GM12865 (cell line): ENCODE measurements at places on chromosomes 5 and 9.

GRCh38 chr9:79184831-79185230, 386.9 kb upstream of the TLE4 start:
- no peak for DNase-seq

GRCh38 chr9:99116003-99116411, 11.1 kb downstream of the TGFBR1 start:
- DNase-seq: no peak

GRCh38 chr9:88852794-88853193, 138.5 kb upstream of the S1PR3 start:
- DNase-seq: peak; percentile 6

DNA sequence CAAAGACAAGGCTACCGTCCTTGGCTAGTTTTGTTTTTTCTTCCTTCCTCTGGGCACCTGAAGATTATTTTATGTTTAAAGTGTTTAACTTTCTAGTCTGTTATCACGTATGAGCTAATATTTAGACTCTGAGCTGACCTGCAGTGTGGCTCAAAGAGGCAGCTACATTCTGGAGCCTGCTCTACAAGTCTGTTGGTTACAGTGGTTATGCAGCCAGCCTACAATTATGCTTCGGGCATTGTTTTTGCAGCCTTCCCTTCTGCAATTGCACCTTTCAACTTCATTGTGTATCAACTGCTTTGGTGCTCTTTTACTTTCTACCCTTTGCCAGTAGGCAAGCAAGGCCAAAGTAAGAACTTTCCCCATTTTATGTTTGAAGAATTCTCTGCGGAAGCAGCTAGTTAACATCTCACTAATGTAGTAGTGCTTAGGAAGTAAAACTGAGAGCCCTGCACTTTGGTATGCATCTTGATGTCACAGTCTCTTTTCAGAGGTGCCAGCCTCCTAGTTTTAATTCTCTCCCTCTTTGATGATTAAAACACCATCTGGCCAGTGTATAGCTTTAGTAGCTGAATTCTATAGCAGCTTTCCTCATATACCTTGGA, 322.1 kb downstream of the FAM170A start:
- no peak for DNase-seq

DNA sequence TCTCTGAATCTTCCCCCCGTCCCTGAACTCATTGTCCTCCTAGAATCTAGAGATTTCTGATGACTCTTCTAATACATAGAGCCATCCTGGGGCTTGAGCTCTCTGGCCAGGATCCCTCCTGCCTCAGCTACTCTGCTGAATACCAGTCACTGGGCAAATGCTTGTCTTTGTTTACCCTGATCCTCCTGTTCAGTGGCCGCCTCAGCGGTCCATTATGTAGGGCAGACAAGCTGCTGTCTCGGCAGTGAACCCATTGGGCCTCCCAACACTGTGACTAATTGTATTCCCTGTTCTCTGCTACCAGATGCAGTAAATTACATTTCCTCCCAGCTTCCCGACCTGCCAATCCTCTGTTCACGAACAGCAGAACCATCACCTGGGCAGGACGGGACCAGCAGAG, 151.6 kb downstream of the PALM2AKAP2 start:
- no peak for DNase-seq

GRCh38 chr5:152514827-152515397, 109.8 kb upstream of the NMUR2 start:
- peak; percentile 23 for DNase-seq

- DNase-seq: no peak
Measured at GRCh38 chr9:35852267-35852815, 17.9 kb downstream of the OR13J1 start.

- DNase-seq: peak; percentile 32
Measured at GRCh38 chr5:159915904-159916840, at the start of gene ADRA1B. Gene ADRA1B, plus strand, starts transcription at chr5:159916482. Its CDS starts 424 bp downstream, at chr5:159916906.

- peak; percentile 38 for DNase-seq
Measured at GRCh38 chr5:103120607-103121200, 603 bp downstream of the PPIP5K2 start.

GRCh38 chr5:178786859-178787499, 56.5 kb upstream of the ZNF354A start:
- no peak for DNase-seq

GRCh38 chr5:78287833-78288232, 6.7 kb downstream of the AP3B1 start:
- no peak for DNase-seq

- no peak for DNase-seq
Measured at GRCh38 chr9:81613002-81613812, 76.1 kb downstream of the TLE1 start.
